ENCODE measurements at places on chromosomes 7 and 10.
A peak's percentile ranks its signal among the peaks of the same experiment; 100 is the strongest.

- no peak for DNase-seq
Observed at GRCh38 chr10:46016811-46017210, 13.6 kb downstream of the NCOA4 start.

GRCh38 chr7:154929006-154929726, 73.8 kb downstream of the PAXIP1 start:
- DNase-seq, result no peak

DNA sequence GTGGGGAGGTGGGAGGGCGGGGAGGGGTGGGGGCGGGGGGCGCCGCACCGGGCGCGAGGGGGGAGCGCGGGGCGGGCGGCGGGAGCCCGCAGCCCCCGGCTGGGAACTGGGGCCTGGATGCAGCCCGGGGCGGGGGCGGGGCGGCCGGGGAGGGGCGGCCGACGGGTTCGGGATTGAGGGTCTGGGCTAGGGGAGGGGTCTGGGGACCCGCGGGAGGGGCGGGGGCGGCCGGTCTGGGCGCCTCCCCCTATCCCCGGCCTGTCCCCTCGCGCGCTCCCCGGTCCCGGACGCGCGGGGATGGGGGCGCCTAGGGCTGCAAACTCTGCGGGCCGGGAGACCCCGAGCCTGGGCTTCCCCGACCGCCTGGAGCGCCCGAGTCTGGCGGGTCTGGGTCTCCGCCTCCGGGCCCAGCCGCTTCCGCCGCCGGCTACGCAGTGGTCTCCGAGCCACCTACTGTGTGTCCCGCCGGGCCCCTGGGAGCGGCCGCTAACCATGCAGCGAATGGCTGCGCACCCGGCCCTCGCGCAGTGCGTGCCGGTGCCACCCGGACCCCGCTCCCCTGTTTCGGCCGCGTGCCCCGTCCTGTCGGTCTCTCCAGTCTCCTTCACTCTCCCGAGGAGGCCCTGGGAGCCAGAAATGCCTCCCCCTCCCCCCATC, 375 bp upstream of the FGF8 start:
- no peak for DNase-seq

DNA sequence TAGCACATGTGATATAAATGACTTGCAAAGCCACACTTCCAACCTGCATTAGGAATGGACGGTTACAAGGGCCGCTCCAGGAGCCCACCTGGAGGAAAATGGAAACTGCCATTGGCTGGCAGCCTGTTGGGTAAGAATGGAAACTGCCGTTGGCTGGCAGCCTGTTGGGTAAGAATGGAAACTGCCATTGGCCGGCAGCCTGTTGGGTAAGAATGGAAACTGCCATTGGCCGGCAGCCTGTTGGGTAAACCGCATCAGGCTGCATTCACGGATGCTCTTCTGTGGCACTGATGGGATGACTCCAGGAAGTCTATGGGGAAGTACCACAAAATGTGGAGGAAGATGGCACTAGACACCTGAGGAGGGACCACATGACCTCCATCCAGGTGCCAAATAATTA, 143.1 kb downstream of the DPP6 start:
- no peak for DNase-seq

DNA sequence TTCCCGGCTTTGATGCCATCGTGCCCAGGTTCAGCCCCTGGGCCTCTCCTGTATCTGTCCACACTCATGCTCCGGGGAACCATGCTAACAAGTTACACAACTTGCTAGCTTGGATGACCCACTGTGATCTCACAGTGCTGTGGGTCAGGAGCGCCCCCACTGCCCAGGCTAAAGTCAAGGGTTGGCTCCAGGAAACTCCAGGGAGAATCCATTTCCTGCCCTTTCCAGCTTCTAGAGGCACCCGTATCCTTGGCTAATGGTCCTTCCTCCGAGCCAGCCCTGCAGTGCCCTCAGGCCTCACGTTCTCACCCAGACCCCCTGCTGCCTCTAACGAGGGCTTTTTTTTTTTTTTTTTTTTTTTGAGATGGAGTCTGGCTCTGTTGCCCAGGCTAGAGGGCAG, 19.5 kb downstream of the AMZ1 start:
- DNase-seq, result no peak

DNA sequence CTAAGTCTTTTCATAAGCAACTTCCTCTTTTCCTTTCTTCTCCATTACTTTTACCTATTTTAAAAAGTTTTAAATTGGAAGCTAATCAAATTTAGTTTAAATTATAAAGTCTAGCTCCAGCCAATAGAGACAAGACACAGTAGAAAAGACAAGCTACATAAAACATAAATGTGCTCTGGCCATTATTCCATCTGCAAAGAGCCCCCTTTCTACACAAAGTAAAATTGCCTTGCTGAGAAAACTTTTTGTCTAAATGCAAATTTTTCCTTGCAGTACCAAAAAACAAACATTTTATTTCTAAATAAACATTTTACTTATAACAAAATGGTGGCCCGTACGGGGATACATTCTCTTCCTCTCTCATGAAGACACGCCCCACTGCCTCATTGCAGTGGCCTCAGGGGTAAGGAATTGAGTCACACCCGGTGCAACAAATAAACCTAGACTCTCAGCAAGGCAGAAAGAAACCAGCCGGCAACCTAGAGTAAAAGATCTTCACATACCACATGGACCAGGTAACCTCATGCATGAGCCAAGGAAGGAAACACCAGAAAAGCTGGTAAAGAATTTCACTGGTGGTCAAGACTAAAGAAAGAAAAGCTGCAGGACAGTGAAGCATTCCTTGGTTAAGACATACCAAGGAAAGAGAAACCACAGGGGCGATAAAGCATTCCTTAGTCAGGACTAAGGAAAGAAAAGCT, 71.6 kb upstream of the ZNF746 start:
- no peak for DNase-seq

- DNase-seq, result no peak
Observed at GRCh38 chr7:42471573-42472174, 234.7 kb upstream of the GLI3 start.

- DNase-seq, result no peak
Observed at GRCh38 chr10:100828738-100829096, 83.3 kb downstream of the PAX2 start.

DNA sequence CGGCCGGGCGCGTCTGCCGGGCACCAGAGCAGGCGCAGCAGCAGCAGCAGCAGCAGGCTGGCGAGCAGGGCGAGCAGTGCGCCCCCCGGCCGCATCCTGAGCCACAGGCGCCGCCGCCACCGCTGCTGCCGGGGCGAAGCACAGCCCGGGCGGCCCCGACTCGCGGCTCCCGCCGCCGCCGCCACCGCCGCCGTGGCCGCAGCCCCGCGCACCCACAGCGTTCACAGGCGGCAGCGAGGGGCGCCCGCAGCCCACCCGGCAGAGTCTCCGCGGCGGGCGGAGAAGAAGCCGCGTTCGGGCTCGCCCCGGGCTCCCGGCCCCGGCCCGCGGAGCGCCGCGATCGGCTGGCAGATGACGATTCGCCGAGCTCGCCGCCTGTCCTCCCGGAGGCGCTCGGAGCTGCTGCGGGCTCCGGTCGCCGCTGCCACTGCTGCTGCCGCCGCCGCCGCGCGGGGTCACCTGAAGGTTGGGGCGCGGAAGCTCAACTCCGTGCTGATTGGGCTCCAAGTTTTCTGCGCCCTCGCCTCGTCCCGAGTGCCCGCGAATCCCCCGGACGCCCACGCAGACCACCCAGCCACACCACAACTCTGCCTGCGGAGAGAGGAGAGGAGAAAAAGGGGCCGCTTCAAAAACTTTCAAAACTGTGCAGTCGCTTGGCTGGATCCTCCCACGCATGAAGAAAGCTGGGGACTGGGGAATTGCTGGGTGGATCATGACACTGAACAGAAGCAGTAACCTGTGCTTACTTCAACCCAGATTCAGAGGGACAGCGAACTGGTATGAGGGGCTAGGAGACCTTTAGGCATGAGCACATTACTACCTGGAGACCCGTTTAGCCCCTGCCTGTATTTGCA, at the start of gene ST8SIA6:
Gene ST8SIA6 (minus strand): TSS at position 435 of the 854 bp plus-strand sequence. CDS start 340 bp downstream, at position 95.
- peak; percentile 75 for DNase-seq

GRCh38 chr10:91071786-91072185, 148.7 kb upstream of the PCGF5 start:
- no peak for DNase-seq

GRCh38 chr7:73451780-73452398, 18.3 kb downstream of the FZD9 start:
- no peak for DNase-seq

DNA sequence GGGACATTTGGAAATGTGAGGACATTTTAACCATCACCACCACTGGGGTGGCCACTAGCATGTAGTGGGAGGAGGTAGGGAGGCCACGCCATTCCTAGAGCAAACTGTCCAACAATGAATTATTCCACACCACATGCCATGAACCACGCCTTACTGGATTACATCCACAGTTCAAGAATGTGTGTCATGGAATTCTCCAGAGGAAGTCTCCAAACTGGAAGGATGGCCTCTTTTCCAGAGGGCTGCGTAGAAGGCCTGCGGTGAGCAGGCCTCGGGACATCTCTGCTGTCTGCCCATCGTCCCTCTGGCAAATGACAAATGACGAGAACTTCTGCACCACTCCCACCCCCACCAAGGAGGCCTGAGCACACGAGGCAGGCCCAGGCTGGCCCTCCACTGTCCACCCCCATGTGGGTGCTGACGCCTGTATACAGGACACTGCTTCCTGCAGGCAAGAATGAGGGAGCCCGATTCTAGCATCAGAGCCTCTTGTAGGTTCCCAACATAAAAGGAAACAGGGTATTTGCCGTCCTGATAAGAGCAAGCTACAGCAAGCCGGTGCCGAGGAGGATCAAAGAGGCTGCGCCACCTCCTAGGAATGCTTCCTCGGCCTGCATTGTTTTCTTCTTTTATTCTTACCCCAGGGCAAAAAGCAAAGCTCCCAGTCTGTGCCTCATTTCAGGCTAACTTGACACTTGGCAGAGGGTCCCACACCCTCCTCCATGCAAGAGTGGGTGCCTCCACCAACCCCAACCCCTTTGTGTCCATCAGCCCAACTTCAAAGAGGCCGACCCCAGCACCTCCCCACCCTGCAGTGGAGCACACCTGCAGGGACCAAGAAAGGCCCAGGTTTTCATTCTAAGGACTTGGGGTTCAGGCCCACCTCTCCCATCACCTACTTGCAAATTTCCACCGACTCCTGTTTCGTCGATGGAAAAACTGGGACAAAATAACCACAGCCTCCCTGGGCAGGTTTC, 23.9 kb downstream of the TNS3 start:
- no peak for DNase-seq

- no peak for DNase-seq
Observed at GRCh38 chr10:121221072-121221471, 369.9 kb downstream of the WDR11 start.

DNA sequence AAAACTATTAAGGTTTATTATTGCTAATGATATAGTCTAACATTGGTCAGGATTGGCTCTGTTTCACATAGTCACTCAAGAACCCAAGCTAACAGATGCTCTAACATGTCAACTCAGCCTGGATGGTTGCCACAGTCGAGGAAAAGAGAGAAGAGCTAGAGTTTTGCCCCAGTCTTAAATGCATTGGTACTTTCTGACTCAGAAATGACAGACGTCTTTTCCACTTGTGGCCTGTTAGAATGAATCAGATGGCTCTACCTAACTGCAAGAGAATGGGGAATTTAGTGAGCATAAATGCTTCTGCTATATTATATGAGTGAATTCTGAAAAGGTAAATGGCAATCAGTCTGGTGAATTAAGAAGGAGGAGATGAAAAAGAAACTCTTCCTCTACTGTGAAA, 13.9 kb downstream of the HECTD2 start:
- DNase-seq, result no peak

GRCh38 chr7:150939052-150939451, 39.1 kb downstream of the KCNH2 start:
- DNase-seq, result no peak

DNA sequence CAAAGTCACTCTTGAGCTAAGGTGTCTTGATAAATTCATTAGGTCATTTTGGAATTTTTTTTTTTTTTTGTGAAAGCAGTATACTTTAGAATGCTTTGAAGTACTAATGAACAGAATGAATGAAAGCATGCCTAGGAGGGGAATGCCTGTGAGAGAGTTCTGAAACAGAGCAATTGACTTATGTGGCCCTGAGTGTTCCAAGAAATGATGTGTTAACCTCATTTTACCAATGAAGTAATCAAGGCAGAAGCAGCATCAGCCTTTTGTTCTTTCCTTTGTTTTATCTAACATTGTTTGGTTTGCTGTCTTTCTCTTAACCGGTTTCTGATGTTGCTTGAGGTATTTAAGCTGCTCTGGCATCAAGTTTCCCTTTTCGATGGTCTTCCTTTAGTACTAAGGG, 154.6 kb upstream of the HGF start:
- no peak for DNase-seq

- no peak for DNase-seq
Observed at GRCh38 chr10:72784551-72785351, 92.8 kb downstream of the MCU start.

DNA sequence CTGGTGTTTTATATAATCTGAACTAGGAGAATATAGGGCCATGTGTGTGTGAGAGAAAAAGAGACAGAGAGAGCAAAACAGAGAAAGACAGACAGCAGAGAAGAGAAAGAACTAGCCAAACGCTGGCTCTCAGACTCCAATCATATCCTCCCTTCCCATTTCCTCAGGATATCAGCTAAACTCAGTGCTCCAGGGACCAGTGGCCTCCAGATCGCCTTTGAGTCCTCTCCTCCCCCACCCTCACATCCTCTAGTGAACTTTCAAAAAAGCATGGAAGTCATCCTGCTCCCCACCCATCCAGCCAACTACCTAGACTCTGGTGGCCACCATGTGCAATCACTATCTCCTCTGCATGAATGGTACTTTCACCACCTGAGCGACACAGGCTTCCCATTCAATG, 386.1 kb upstream of the NPVF start:
- no peak for DNase-seq

DNA sequence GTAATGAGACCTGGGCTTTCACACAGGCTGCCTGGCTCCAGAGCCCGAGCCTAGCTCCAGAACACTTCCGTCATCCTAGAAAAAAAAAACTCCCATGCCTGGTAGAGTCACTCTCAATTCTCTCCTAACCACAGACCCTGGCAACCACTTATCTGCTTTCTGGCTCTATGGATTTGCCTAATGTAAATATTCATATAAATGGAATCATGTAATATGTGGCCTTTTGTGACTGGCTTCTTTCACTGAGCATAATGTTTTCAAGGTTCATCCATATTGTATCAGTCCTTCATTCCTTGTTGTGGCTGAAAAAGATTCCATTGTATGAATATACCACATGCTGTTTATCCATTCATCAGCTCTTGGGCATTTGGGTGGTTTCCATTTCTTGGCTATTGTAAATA, 167.7 kb upstream of the MKLN1 start:
- no peak for DNase-seq
